ENCODE measurements at places on chromosomes 1 and 21. TPM values are rescaled to one million over a fixed set of nuclear protein-coding genes. Genes with fewer than 3 reads are reported as not detected.

The TSPAN1 gene
- 0.99 TPM for total RNA-seq

The S100B gene
- 37.5 TPM for total RNA-seq

The ABL2 gene
- total RNA-seq: 32.6 TPM

The TMEM59 gene
- 114 TPM for total RNA-seq

The FTCD gene
- total RNA-seq: 1.4 TPM

The MSH4 gene
- total RNA-seq: not detected

The OR2T11 gene
- total RNA-seq: not detected

The ZMYND12 gene
- 0.54 TPM for total RNA-seq

The TNFSF4 gene
- 1.7 TPM for total RNA-seq

The LCE1E gene
- total RNA-seq: not detected

The NBPF1 gene
- total RNA-seq: 41.5 TPM

The THEMIS2 gene
- total RNA-seq: 13.7 TPM

The MFN2 gene
- total RNA-seq: 108 TPM

The CD1E gene
- 2.3 TPM for total RNA-seq

The ACTL8 gene
- total RNA-seq: not detected

The HAO2 gene
- total RNA-seq: not detected

The FNBP1L gene
- 26.3 TPM for total RNA-seq

The FCMR gene
- total RNA-seq: 1.1 TPM

The C1orf53 gene
- total RNA-seq: 1.2 TPM

The CDA gene
- total RNA-seq: 1.3 TPM

The PGBD5 gene
- total RNA-seq: 1.2 TPM

The THEM5 gene
- not detected for total RNA-seq

The PADI2 gene
- 0.33 TPM for total RNA-seq

The CYP4X1 gene
- total RNA-seq: 7.5 TPM

The PRELP gene
- total RNA-seq: 133 TPM

The ID3 gene
- total RNA-seq: 76.7 TPM

The FAM151A gene
- total RNA-seq: not detected

The PRR9 gene
- not detected for total RNA-seq

The TCEA3 gene
- 26.9 TPM for total RNA-seq

The KRTAP7-1 gene
- total RNA-seq: not detected

The OR2T8 gene
- not detected for total RNA-seq

The HMGN2 gene
- 403 TPM for total RNA-seq

The PRAMEF9 gene
- not detected for total RNA-seq

The TMEM125 gene
- not detected for total RNA-seq

The GPR52 gene
- total RNA-seq: 1.1 TPM

The FAM163A gene
- 2.4 TPM for total RNA-seq

The TRNP1 gene
- total RNA-seq: 29.6 TPM

The MYOG gene
- total RNA-seq: not detected

The PER3 gene
- 42.8 TPM for total RNA-seq

The OPRD1 gene
- under 0.01 TPM for total RNA-seq

The KRTAP21-2 gene
- total RNA-seq: not detected

The AURKAIP1 gene
- total RNA-seq: 107 TPM

The CNIH3 gene
- total RNA-seq: 2.8 TPM

The NHLH1 gene
- total RNA-seq: not detected

The NR5A2 gene
- total RNA-seq: 0.49 TPM

The CASQ1 gene
- 9.4 TPM for total RNA-seq

The HTR1D gene
- total RNA-seq: not detected

The SH2D2A gene
- total RNA-seq: 5.3 TPM

The FHAD1 gene
- 0.27 TPM for total RNA-seq

The FABP3 gene
- total RNA-seq: 6.4 TPM

The RHD gene
- total RNA-seq: not detected

The C1orf116 gene
- not detected for total RNA-seq

The MATN1 gene
- total RNA-seq: not detected

The COPA gene
- 95.0 TPM for total RNA-seq

Data from sigmoid colon (tissue), 7 donors.